SHP77 treated with DMSO at 0.1 percent for 48 hours (cell line): ENCODE measurements at places on chromosomes 7 and 10.

GRCh38 chr7:64876792-64877713 is 26.0 kb upstream of the ZNF273 start:
- peak; percentile 33 for DNase-seq

DNA sequence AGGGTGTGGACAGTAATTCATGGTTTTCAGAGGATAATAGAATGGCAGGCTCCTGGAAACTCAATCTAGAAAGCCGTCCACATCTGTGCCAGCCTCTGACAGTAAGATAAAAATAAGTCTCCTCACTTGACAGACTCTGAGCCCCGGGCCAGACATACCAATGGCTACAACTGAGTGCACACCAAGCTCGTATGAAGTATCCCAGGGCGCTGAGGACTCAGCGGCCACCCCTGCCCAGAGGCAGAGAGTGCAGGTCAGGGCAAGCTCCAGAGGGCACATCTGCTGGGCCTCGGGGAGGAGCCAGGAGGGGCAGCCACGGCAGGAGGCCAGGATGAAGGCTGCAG is 262.8 kb upstream of the TCERG1L start:
- no peak for DNase-seq

GRCh38 chr7:510782-511281 is 8.8 kb downstream of the PDGFA start:
- DNase-seq = no peak

DNA sequence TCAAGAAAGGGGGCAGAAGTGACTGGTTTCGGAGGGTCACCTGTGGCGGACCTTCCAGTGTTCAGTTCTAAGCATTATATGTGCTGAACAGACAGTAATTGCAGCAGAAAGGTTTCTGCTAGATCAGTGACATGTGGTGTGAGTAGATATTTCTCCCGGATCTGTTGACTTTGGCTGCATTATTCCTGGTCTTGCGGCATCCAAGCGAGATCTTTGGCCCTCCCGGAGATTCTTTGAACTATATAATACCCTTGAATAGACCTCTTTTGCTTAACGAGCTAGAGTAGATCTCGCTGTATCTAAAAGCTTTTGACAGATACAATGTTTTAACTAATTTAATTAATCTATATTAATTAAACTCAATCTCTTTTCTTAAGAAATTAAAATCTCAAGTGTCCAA is 99.8 kb downstream of the PTN start:
- DNase-seq = no peak

DNA sequence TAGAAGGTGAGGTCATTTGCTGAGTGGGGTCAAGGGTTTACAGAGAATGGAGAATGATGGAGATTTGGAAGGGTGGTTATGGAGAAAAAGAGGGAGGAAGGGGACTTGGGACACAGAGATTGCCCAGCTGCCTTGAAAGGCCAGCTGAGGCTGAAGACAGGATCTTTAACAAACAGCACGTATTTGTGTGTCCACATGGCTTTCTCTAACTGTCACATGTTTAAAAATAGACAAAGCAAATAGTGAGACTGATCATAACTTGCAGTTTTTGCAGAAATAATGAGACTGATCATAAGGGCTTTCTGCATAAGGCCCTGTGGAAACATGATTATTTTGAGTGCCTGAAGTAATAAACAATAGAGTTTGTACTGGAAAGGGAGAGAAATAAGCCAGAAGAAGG is 212.7 kb downstream of the HDAC9 start:
- DNase-seq = peak; percentile 93

GRCh38 chr10:132788180-132788830 is 2.4 kb upstream of the NKX6-2 start:
- no peak for DNase-seq

DNA sequence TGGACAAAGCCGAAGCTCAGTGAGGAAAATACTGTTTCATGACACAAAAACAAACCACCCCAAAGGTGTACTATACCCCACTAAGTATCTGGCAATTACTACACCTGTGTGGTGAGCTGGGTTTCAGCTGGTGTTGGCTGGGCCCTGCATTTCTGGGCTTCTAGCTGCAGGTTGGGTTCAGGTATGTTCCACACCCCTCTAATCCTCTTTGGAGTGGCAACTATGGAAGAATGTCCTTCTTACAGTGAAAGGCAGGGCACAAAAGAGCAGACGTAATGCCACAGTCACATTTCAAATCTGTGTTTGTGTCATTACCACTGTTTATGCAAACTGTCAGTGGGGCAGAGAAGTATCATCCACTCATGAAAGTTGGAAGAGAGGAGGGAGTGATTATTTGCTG is 201.5 kb upstream of the FZD1 start:
- no peak for DNase-seq

- DNase-seq = no peak
Observed at GRCh38 chr10:114618722-114619121, 39.4 kb downstream of the ABLIM1 start.

DNA sequence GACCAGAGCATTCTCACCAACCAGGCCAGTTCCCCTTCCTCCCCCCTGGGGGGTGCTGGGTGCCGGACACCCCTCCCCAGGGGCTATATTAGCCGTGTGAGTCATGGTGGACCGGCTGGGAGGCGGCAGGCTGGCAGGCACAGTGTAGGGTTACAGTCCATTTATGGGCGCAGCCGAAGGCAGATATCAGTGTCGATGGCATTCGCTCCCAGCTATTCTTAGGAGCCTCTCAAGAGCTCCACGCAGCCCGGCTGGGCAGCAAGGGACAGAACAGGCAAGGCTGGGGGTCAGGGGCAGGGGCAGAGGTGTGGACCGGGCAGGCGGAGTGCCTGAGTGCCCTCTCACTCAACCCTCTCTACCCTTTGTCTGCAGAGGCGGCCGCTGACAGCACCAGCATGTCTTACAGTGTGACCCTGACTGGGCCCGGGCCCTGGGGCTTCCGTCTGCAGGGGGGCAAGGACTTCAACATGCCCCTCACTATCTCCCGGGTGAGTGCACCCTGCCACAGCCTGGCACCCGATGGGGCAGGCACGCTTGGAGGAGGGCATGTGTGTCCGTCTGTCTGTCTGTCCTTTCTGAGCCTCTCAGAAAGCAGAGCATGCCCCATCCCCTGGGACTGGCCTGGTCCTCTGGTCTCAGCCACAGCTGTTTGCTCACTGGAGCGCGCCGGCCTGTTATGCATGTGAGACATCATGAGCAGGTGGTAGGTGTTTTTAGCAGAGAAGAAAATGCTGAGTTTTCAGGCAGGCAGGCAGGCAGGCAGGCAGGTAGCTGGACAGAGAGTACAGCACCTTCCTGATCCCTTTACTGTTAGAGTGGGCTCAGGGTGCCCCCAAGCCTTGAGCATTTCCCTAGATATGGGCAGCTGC is at the start of gene LDB3:
Gene LDB3 (plus strand): TSS at position 215 of the 869 bp plus-strand sequence. CDS start 181 bp downstream, at position 396.
- DNase-seq = no peak

- DNase-seq = no peak
Observed at GRCh38 chr10:89543841-89544240, 8.4 kb upstream of the SLC16A12 start.

- DNase-seq = no peak
Observed at GRCh38 chr10:76206797-76207352, 775.5 kb downstream of the LRMDA start.
